Stimulated activated CD8-positive, alpha-beta memory T cell treated with anti-CD3 and anti-CD28 coated beads, Interleukin-15, amount 100 ng/mL, for 48 hours (primary cell): ENCODE measurements at places on chromosomes 12 and 14.

GRCh38 chr12:130818272-130818634 is 20.8 kb downstream of the STX2 start:
- no peak for DNase-seq

- DNase-seq = no peak
Measured at GRCh38 chr12:114265036-114265435, 140.9 kb downstream of the TBX5 start.

GRCh38 chr14:34113005-34113511 is 162.2 kb upstream of the EGLN3 start:
- no peak for DNase-seq

DNA sequence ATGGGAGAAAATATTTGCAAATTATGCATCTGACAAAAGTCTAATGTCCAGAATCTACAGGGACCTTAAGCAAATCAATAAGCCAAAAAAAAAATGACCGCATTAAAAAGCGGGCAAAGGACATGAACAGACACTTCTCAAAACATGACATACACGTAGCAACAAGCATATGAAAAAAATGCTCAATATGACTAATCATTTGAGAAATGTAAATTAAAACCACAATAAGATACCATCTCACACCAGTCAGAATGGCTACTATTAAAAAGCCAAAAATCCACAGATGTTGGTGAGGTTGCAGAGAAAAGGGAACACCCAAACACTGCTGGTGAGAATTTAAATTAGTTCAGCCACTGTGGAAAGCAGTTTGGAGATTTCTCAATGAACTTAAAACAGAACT is 16.1 kb downstream of the PAWR start:
- no peak for DNase-seq

GRCh38 chr14:76498976-76499375 is 123.0 kb downstream of the ESRRB start:
- DNase-seq = no peak

DNA sequence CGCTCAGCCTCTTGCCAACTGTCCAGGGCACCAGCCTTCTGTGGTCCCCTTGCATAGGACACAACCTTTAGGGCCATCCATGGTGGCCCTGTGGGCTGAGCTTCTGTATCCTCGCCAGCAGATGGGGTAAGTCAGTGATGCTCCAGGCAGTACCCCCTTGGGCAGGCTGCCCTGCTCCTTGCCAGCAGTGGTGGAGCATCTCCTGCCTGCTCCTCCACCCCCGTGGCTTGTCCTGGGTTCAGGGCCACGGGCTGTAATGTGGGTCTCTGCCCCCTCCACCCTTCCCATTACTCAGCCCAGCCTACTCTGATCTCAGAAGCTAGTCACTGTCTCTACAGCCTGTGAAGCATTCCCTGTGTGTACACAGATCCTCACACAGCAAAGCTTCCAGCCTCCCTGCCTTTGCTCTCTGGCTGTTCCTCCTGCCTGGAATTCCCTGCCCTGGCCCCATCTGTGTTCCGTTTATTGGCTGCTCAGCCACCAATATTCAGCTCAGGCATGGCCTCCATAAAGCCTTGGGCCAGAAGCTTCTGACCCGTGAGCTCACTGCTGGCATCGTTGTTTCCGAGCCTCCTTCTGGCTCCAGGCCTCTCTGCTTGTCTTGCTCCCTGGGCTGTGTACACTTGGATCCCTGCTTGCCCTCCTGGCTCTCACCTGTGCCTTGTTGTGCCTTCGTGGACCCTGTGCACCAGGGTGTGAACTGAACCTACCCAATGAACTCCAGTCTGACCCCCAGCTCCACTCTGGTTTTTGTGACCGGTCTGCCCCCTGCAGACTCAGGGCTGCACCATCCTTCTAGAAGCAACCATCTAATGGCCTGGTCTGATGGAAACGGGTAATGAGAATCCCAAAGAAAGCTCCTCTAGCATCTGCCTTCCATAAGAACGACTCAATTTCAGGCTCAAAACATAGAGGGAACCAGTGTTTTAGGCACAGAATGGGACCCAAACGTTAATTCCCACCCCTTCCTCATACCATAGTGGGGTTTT is 177.0 kb upstream of the PRMT8 start:
- no peak for DNase-seq

DNA sequence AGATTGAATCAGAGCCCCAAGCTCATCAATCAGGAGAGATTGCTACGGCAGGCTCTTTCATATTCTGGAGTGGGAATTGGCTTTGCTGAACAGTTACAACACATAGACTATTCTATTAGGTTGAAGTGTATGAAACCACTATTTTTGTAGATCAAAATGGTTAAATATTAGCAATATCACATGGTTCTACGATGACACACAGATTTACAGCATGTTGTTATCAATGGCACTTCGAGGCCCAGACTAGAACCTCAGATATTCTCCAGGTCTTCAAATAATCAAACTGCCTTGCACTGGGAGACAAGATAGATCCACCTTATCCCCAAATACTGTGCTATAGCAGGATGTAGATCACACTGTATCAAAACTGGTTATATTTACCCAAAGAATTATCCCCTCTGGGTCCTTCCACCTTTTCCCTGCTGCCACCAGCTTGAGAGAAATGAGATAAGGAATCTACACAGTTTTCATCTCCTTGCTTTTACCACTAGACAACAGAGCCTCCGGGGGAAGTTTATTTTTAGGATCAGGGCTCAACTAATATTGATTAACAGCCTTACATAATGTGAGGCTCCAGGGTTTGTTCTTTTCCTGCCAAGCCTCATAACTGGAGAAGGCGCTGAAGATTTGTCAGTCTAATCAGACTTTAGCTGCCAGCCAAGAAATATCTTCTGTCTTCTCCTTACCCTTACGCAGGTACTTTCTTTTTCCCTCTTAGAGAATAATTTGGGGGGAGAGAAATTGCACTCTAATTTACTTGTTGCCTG is 507.1 kb downstream of the DIO2 start:
- no peak for DNase-seq

- no peak for DNase-seq
Measured at GRCh38 chr14:104400355-104400754, 179.2 kb upstream of the C14orf180 start.

GRCh38 chr12:93100610-93101009 is 171.5 kb upstream of the EEA1 start:
- no peak for DNase-seq

DNA sequence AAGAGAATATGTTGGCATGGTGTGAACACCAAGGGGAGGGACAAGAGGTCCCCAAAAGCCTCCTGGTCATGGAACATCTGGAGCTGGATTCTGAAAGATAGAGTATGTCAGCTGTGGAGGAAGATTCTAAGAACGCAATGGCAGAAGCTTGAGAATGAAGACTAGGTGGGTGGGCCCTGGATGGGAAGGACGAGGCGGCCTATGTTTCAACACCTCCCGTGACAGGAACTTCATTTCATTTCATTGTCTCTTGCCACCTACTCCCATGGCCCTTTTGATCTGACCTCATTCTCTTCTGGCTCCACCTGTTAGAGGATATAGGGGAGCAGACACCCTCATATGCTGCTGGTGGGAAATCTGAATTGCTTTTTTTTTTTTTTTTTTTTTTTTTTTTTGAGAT is 3.3 kb downstream of the UNG start:
- no peak for DNase-seq

DNA sequence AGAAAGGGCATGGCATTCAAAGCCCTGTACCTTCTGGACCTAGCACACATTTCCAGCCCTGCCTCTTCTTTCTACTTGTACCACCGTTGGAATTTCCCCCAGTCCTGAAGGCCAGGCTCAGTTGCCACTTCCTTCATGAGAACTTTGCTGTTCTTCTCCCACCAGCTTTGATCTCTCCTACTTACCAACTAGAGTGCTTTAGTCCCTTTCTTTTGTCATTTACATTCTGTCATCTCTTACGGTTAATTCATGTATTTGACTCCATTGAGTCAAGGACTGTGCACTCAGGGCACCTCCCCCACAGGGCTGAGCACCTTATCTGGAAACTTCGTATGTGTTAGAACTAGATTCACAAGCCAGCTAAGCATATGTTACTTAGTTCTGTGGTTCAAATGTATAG is 26.3 kb downstream of the BICDL1 start:
- peak; percentile 73 for DNase-seq

DNA sequence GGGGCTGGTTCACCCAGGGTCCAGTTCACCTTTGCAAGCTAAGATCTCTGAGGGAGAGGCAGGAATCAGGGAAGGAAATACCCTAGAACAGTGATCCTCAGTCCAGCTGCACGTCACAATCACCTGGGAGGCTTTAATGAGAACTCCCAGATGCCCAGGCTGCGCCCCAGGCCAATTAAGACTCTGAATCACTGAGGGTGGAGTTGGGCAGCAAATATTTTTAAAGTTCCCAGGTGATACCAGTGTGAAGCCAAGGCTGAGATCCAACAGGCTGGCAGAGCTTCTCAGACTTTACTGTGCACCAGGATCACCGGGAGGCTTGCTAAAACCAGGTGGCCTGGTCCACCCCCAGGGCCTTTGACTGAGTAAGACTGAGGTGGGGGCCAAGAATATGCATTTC is 23.8 kb downstream of the MYL2 start:
- DNase-seq = no peak

GRCh38 chr12:65924716-65925115 is 100.4 kb downstream of the HMGA2 start:
- DNase-seq = no peak

DNA sequence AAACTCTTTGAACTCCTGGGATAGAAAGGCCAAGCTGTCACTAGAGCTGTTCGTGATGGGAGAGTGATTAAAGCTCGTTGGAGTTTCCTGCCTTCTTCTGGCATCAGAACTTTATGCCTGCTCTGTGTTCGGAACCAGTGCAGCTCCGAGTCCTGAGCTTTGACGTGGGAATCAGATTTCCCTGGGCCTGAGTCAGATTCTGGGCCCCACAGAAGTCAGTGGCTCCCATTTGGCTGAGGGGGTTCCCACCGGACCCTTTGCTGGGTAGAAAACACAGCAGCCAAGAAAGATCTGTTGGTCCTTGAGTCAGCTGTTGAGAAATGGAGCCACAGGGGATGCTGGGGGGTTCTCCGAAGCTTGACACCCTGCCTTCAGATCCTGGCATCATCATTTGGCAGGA is 238.0 kb downstream of the CHST11 start:
- no peak for DNase-seq

GRCh38 chr12:108194585-108194984 is 65.5 kb downstream of the WSCD2 start:
- no peak for DNase-seq

GRCh38 chr14:20686386-20687143 is 2.0 kb upstream of the ANG start:
- no peak for DNase-seq

DNA sequence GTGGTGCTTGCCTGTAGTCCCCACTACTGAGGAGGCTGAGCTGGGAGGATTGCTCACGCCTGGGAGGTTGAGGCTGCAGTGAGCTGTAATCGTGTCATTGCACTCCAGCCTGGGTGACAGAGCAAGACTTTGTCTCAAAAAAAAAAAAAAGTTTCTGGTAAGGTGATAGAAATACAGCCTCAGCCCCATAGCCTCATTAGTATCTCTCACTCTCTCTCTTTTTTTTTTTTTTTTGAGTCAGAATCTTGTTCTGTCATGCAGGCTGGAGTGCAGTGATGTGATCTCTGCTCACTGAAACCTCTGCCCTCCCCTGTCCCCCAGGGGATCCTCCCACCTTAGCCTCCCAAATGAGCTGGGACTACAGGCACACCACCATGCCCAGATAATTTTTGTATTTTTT is 19.2 kb downstream of the MTHFD1 start:
- DNase-seq = no peak

- DNase-seq = no peak
Measured at GRCh38 chr14:80554139-80554538, 342.8 kb upstream of the DIO2 start.

DNA sequence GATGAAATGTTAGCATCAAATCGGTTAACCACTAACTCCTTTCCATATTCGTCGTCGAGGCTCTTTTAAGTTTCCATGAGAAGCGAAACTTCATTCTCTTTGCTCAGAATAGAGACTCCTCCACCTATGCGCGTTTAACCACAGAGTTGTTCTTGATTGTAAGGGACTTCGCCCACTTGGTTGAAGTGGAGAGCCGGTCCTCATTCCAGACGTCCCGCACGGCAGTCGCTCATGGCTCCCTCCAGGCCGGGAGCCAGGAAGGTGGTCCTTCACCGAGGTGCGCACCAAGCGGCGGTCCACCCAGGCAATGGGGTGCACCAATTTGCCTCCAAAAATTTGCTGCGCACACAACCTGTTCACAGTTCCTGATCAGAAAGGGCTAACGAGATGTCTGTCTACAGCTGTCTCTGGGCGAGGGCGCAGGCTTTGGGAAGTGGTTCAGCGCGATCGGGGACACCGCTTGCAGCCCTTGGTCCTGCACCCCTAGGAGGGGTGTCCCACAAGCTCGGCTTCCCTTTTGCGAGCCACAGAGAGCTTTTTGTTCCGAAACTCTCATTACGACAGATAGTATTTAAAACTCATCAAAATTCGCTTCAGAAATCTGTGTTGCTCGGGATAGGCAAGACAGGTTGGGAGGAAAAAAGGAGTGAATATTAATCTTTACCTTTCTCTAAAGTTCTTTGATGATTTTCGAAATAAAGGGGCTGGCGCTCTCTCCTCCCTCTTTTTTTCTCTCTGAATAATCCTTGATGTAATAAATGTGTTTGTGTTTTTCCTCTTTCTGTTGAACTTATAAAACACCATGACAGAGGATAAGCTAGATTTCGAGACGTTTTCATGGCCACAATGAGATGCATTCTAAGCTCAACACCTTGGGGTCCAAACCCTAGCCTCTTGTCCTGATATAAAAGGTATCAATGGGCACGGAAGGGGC is 6.4 kb upstream of the ALX1 start:
- no peak for DNase-seq

GRCh38 chr12:130351326-130351725 is 13.6 kb downstream of the PIWIL1 start:
- DNase-seq = no peak

- DNase-seq = no peak
Measured at GRCh38 chr12:69101505-69101904, 137.9 kb upstream of the CPSF6 start.

DNA sequence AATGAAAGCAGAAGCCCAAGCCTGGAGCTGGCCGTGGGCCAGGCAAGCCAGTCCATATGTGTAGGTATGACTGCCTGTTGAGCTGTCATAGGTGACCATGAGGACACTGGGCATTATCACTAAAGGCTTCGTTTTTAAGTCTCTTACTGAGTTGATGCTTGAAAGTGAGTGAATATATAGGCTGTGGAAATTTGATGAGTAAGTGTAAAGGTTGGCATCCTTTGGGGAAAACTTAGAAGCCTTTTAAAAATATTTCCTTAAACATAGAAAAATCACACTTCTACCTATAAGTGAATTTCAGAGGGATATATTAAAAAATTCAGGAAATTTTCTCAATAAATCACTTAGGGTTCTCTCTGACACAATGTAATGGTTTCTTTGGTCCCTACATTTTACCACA is 396.5 kb downstream of the FOXG1 start:
- no peak for DNase-seq

- peak; percentile 31 for DNase-seq
Measured at GRCh38 chr12:62260733-62261683, 804 bp downstream of the USP15 start.

- DNase-seq = no peak
Measured at GRCh38 chr12:57887631-57888408, 41.3 kb upstream of the CTDSP2 start.

- DNase-seq = no peak
Measured at GRCh38 chr12:64194333-64195149, 27.6 kb downstream of the KICS2 start.

GRCh38 chr12:101884174-101884573 is 6.8 kb downstream of the DRAM1 start:
- no peak for DNase-seq
